ENCODE measurements at places on chromosomes 5 and 9.

GRCh38 chr9:113707953-113708695 lies 168.0 kb upstream of the ZNF618 start:
- DNase-seq, result no peak

DNA sequence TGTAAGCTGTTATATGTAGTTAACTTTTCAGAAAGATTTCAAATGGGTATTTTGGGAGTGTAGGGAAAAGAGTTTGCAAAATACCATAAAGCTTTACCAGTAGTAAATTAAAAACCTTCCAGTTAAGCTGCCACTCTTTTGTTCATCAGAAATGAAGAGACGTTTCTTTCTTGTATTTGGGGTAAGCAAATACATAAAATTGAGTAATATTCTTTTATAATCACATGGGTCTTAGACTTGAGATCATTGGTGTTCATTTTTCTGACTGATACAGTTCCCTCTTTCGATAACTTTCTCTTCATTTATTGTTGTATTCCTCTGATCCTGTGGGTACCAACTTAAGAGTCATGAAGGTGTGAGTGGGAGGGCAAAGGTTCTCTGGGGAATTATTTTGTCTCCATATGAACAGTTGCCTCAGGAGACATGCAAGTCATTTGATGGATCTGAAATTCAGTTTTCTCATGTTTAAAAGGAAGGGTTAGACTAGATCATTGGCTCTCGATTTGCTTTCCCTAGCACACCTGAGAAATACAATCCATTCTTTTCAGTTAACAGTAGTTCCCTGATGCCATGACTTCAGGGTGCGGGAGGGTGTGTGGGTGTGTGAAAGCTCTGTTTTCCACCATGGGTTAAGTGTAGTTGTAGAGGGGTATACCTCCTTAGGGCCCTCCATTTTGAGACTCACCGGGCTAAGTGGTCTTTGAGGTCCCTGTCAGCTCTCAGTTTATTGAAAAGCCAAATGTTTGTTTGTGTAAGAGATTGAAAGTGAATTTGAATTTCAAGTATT lies 47.7 kb downstream of the CNTRL start:
- DNase-seq, result no peak

- DNase-seq, result no peak
Measured at GRCh38 chr5:134370311-134370870, 978 bp upstream of the UBE2B start.

- no peak for DNase-seq
Measured at GRCh38 chr5:142437563-142437962, 112.7 kb upstream of the SPRY4 start.

GRCh38 chr5:107263387-107264018 lies 407.2 kb downstream of the EFNA5 start:
- DNase-seq, result no peak

DNA sequence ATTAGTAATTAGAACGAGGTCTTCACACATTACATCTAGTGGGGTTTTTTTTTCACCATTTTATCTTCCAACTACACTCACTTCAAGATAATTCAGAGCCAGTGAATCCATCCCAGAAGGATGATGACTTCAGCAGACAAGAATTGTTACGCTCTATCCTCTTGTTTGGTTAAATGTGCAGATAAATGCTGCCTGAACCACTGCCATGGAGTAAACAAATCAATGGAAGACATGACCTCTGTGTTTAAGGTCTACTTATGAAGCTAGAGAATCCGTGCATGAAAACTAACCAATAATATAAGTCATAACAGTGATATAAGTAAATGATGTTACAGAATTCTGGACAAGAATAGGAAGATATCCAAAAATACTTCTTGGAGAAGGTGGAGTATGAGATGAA lies 602.6 kb downstream of the TLR4 start:
- no peak for DNase-seq

GRCh38 chr5:67774267-67774552 lies 441.3 kb upstream of the PIK3R1 start:
- no peak for DNase-seq

DNA sequence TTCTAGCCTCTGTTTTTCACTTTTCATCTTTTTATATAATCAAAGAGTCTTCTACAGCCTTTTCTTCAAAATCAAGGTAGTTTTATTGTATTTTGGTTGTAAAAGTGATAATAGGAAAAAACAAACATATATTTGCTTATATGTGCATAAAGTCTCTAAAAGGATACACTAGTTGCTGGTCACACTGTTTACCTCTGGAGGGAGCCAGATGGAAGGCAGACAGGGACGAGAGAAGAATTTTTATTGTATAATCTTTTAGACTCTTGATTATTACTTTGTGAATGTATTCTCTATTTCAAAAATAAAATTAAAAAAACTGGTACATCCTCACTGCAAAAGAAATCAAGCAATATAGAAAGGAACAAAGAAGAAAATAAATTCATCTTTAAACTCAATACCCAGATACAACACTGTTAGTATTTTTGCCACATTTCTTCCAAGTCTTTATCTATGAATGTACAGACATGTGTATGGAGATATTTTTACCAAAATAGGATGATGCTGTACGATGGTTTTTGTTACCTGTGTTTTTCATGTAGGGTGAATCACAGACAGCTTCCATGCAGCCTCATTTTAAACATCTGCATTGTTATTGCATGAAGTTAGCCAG lies 6.1 kb upstream of the RNF183 start:
- no peak for DNase-seq

DNA sequence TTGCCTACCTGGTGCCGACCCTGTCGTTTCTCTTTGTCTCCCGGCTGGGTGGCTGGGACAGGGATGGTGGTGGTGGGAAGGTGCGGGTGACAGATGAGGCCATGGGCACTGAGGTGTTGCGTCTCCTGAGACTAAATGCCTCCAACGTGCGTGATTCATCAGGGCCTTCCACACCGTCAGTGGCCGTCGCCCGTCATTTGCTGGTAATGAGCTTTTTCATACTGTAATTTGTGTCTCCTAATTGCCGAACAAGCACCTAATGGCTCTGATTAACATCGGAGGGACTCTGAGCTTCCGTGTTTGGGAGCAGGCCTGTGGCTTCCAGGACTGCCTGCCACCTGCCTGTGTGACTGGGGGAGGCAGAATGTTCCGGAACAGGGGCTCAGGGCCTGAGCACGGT lies 35.2 kb downstream of the RXRA start:
- DNase-seq, result no peak

- DNase-seq, result no peak
Measured at GRCh38 chr5:157860898-157861890, 2.2 kb upstream of the CLINT1 start.

DNA sequence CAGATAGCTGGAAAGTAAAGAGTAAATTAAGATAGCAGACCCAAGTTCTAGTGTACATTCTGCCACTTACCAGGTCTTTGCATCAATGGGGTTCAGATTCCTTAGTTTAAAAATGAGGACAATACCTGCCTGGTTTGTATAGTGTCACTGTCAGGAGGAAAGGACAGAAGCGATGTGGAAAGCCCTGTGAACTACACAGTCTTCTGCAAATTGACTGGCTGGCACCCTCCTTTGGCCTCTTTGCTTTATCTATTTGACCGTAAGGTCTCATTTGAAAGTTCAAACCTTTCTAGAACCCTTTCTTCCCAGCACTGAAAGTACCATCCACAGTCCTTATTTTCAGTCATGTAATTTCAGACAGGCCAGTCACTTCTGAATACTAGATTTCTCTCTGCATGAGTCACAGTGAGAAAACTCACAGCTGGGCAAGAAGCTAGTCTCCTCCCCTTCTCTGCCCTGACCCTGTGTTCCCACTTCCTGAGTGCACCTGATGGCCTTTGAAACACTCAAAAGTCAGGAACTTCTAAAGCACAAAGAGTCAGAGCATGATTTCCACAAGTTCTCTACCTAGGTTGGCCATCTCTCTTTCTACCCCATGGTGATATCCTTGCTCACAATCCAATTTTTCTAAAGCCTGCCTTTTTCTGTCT lies 91.3 kb upstream of the RASEF start:
- DNase-seq, result no peak

GRCh38 chr9:98264516-98264915 lies 9.1 kb upstream of the TBC1D2 start:
- DNase-seq, result no peak

GRCh38 chr9:136339173-136339957 lies 12.0 kb downstream of the GPSM1 start:
- peak; percentile 53 for DNase-seq

DNA sequence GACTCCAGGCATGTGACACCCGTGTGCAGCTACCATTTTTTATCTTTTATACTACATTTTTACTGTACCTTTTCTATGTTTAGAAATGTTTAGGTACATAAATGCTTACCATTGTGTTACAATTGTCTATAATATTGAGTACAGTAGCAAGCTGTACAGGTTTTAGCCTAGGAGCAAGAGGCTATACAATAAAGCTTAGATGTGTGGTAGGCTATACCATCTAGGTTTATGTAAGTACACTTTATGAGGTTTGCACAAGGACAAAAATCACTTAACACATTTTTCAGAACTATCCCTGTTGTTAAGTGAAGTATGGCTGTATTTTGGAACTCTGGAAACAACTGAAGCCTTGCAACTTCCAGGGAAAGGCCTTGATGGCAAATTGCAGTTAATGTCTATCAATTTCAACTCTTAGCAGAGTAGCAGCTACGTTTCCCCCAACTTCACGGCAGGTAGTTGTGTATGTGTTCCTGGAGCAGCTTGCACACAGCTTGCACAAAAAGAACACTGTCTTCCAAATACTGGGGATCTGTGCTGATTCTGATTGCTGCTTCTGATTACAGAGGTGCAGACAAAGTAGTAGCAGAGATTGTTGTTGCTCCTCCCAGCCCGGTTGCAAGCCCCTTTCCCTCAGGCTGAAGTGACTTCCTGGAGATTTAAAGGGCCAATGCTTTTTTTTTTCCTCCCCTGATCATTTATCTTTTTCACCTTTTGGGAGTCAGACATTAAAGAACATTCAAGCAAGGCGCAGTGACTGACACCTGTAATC lies 30.0 kb downstream of the SIL1 start:
- DNase-seq, result no peak

- no peak for DNase-seq
Measured at GRCh38 chr5:1494780-1495524, 28.8 kb downstream of the LPCAT1 start.

GRCh38 chr5:30108051-30108450 lies 1085.4 kb upstream of the CDH6 start:
- no peak for DNase-seq

- DNase-seq, result no peak
Measured at GRCh38 chr5:43270645-43271044, 42.6 kb downstream of the HMGCS1 start.

DNA sequence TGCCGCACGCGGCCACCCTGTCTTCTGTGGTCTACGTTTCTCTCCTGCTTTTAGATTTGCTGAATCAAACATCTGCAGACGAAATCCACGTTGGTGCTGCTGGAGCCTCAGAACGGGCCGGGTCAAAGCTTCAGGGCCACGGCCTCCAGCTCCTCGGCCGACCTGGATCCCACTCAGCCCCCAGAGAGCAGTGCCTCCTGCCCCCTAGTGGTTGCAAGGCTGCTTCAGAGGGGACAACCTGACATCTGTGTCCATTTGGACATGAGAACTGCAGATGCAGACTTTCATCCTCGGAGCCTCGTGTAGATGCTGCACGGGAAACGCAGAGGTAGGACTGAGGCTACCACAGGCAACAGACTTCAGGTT lies 23.0 kb upstream of the SLC6A3 start:
- peak; percentile 15 for DNase-seq

- no peak for DNase-seq
Measured at GRCh38 chr9:70428781-70429180, 14.3 kb upstream of the KLF9 start.

- DNase-seq, result peak; percentile 45
Measured at GRCh38 chr5:81852291-81853029, 101.6 kb upstream of the SSBP2 start.
